ENCODE measurements at places on chromosomes 11 and 22. TPM values are rescaled to one million over a fixed set of nuclear protein-coding genes. Genes with fewer than 3 reads are reported as not detected.

Gene RASL10A
- 0.32 TPM for total RNA-seq

Gene CRYBB3
- total RNA-seq, result not detected

Gene MDK
- 20.6 TPM for total RNA-seq

Gene FADS1
- total RNA-seq, result 141 TPM

Gene GLB1L2
- 1.8 TPM for total RNA-seq

Gene SLC6A5
- not detected for total RNA-seq

Gene ANO1
- total RNA-seq, result 1.1 TPM

Gene CCDC73
- 0.05 TPM for total RNA-seq

Gene PHF5A
- 68.6 TPM for total RNA-seq

Gene LIF
- 46.4 TPM for total RNA-seq

Gene LMO2
- 0.62 TPM for total RNA-seq

Gene IGF2
- 1.8 TPM for total RNA-seq

Gene TSKU
- 202 TPM for total RNA-seq

Gene ADM
- 127 TPM for total RNA-seq

Gene TMEM132A
- total RNA-seq, result 124 TPM

Gene OR52I2
- not detected for total RNA-seq

Gene ZNF215
- 0.99 TPM for total RNA-seq

Gene CD3E
- total RNA-seq, result not detected

Gene SPTY2D1
- total RNA-seq, result 17.6 TPM

Gene BAIAP2L2
- 4.4 TPM for total RNA-seq

Gene NXPE1
- not detected for total RNA-seq

Gene RFPL1
- not detected for total RNA-seq

Gene CRYBB1
- not detected for total RNA-seq

Gene OR8A1
- not detected for total RNA-seq

Gene ANKK1
- total RNA-seq, result 0.12 TPM

Gene TRPM5
- not detected for total RNA-seq

Gene H19
- total RNA-seq, result 13.2 TPM

Gene APOL5
- not detected for total RNA-seq

Gene LSP1
- 1.2 TPM for total RNA-seq

Gene LRRC56
- total RNA-seq, result 0.55 TPM

Gene CFAP300
- total RNA-seq, result 5.9 TPM

Gene FOSL1
- 215 TPM for total RNA-seq

Gene KREMEN1
- total RNA-seq, result 3.6 TPM

Gene OLFML1
- not detected for total RNA-seq

Gene TCN1
- 0.57 TPM for total RNA-seq

Gene TEX12
- total RNA-seq, result not detected
